ENCODE measurements at places on chromosomes 12 and 14.
A peak's percentile ranks its signal among the peaks of the same experiment; 100 is the strongest.

DNA sequence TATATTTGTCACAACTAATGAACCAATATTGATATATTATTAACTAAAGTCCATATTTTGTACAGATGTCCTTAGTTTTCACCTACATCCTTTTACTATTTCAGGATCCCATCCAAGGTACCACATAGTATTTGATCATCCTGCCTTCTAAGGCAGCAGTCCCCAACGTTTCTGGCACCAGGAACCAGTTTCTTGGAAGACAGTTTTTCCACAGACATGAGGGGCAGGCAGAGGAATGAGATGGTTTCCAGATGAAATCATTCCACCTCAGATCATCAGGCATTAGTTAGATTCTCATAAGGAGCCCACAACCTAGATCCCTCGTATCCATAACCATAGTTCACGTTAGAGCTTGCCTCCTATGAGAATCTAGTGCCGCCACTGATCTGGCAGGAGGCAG lies 82.8 kb upstream of the BCL2L14 start:
- no peak for DNase-seq

DNA sequence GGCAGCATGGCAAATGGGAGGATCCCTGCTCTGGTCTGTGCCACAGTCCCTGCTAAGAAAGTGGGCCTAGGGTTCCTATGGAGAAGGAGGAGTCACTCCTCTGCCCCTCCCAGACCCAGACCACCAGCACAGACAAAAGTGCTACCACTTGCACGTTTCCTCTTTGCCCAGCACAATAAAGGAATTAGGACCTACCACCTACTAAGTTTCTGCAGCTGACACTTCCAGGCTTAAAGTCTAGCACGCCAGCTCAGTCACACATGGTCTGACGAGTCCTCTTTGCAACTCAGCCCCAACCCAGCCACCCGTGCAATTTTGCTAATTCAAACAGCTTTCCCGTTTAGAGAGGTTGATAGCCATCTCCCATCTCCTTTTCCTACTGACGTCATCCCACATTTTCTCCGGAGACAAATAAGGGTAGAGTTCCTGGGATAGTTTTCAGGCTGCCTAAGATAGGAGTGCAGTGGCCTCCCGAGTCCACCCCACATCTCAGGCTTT lies 66.2 kb upstream of the PTGR2 start:
- DNase-seq: peak; percentile 75

DNA sequence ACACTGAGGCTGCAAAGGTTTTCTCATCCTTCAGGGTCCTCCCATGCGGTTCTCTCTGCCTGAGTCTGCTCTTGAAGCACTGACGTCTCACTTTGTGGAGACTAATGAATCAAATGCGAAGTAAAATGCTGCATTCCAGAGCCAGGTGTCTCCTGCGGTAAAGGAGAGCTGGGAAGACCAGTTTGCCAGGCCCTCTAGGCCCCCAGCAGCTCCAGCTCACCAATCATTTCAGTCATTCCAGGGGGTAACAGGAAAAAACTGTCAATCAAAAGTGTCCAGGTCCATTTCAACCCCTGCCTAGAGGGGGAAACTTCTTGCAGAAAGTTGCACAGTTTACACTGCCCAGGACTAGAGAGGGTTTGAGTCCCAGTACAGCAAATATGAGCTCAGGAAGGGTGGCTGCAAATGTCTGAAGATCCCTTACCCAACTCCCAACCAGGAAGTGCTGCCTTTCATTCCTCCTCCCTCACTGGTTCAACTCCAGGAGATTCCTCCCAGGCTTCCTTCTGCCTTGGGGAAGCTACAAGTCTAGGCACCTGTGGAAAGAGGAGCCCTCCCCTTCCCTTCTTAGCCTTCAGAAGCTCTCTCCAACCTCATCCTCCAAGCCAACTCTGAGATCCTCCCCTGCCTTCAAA lies 2.7 kb upstream of the NXPH4 start:
- no peak for DNase-seq

DNA sequence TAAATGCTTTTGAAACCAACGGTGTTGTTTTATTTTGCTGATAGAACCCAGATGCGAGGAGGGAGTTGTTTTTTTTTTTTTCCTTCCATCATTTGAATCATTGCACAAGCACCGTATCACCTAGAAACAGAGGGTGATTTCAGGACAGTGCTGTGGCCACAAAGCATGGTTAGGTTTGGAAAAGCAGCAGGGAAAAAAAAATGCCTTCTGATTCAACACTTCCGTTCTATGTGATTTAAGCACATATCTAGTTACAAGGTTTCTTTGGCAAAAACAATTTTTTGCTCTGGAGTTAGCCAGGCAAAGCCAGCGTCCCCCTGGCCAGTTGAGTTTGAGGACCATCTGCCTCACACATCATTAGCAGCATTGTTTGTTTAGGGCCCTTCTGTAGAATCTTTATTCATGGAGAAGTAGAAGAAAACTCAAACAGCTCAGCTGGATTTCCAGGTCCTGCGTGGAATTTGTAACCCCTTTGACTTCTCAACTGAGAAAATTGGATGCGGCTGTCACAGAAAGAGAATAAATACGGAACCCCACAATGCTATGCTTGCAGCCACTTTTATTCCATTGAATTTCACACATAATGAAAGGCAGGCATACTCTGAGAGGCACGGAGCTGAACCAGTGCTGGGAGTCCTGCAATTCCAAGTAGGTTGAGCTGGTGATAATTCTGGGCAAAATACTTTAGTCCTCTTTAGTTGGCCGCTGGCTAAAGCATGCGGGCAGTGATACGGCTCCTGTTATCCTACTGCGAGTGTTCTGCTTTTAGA lies 17.0 kb upstream of the WNT5B start:
- no peak for DNase-seq

DNA sequence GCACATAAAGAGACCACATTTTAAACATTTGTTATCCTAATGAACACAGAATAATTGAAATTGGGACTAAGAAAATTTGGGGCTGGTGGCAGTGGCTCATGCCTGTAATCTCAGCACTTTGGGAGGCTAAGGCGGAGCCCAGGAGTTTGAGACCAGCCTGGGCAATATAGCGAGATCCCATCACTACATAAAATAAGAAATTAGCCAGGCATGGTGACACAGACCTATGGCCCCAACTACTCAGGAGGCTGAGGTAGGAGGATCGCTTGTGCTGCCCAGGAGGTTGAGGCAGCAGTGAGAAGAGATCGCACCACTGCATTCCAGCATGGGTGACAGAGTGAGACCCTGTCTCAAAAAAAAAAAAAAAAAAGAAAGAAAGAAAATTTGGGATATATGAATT lies 59.7 kb downstream of the CPM start:
- no peak for DNase-seq

GRCh38 chr14:94376976-94377865 lies 11.2 kb downstream of the SERPINA1 start:
- no peak for DNase-seq

DNA sequence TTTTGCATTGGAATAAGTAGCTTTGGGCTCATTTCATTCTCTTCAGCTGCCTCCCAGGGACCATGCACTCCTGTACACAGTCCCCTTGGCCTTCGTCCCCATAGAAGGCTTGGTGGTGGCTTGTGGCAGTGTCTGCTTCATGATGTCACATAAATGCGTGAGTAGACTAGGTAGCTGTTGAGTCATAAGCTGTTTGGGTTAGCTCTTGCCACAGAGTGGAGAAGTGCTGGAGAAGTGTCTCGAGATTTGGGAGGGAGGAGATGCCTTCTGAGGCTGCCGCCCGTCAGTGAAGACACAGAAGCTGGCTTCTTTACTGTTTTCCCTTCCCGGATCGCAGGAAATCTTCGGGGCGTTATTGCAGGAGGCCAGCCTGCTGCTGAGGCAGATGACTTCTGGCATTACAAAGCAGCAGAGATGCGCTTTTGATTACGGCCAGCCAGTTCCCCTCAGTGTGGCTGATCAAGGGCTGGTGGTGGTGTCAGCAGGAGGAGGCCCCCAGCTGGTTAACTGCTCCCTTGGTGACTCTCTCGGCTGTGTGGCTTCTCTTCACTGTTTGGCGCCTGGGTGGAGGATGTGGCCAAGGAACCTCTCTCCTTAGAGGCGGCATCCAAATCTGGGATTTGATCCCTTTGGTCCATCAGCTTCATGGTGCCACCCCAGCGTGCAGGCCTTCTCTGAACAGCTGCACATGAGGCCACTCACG lies 67.6 kb downstream of the AACS start:
- DNase-seq: no peak
